ENCODE measurements at places on chromosomes 6 and 20.

GRCh38 chr20:63264519-63264918 is 8.1 kb upstream of the ARFGAP1 start:
- no peak for DNase-seq

DNA sequence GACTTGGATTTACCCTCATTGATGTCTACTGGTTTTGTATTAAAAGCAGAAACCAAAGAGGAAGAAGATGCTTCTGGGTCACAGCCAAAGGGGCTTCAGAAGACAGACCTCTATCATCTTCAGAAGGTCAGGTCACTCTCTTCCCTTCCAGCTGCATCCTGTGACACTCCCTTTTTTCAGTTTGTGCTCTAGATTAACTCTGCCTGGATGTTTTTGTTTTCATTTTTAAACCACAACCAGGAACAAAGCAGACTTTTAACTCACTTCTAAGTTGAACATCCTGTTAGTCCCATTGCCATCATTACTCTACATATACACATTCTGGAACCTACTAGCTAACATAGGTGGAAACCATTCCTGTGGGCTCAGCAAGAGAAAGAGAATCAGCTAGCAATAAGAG is 45.2 kb downstream of the AKIRIN2 start:
- no peak for DNase-seq

DNA sequence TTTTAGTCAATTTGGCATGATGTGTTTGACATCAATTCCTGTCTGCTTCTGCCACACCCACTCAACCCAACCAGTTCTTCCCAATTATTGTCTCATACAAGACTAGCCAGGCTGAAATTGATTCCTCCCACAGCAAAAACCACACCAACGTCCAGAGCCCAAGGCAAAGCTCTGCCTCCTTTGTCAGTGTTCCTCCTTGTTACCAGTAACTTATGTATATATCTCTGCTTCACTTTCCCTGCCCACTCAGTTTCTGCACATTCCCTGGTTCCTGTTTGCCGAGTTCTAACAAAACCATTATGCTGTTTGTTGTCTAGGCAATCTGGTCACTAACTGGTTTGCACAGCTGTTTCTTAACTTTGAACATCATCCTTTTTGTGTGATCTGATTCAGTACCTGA is 547.9 kb upstream of the PTCHD4 start:
- DNase-seq = no peak

DNA sequence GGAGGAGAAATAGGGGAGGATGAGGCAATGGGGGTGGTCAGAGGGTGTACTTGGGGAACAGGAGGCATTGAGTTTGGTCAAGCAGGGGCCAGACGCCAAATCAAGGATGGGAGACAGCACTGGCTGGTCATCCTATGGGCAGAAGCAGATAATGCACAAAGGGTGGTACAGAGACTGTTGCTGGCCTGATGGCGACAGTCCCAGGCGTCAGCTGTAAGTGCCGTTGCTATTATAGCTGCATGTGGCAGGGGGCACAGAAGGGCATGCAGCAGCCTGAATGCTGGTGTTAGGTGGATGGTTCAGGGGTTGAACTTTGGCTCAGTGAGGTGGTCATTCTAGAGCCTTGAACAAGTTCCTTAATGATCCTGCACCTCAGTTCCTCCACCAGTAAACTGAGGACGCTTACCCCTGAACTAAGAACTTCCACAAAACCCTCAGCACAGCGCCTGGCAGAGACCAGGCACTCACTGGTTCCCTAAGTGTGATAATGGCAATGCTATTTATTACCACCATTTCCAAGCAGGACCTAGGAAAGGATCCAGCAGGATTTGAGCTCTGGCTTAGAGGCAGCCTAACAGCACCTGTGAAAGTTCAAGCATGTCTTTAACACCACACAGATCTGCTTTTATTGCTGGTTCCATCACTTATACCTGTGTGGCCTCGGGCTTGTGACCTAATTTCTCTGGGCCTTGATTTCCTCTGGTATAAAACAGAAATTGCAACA is 162.7 kb downstream of the INSM1 start:
- no peak for DNase-seq

DNA sequence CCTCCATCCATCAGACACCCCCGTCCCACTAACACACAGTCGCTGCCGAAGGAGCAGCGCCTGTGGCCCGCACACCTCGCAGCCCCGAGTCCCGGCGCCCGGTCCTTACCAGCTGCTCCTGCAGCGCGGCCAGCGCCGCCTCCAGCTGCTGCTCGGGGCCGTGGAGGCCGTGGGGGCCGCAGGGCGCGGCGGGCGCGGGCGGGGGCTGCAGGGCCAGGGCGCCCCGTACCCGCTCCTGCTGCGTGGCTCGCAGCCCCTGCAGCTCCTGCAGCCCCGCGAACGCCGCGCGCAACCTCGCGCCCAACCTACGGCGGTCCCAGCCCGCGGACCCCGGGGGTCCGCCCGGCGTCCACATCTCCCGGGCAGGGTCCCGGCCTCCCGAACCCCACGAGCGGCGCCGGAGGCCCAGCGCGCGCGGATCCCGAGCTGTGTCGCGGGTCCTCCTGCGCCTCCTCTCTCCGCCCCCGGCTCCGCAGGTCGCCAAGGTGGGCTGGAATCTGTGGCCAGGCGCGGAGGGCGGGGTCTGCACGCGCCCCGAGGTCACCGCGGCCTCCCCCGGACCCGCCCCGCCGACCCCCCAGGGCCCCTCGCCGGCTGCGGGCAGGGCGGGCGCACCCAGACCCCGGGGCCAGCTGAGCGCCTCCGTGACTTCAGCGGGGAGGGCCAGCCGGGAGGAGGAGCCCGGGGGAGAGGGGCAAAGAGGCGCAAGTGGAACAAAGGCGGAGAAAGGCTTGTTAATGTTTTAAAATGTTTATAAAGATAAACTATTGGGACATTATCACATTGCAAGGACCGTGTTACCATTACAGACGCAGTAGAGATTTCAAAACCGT is at the start of gene DACT2:
Gene DACT2 (minus strand): TSS at position 499 of the 833 bp plus-strand sequence. CDS start 144 bp downstream, at position 355.
- no peak for DNase-seq

GRCh38 chr6:157806131-157806855 is 16.8 kb upstream of the SNX9 start:
- DNase-seq = no peak

DNA sequence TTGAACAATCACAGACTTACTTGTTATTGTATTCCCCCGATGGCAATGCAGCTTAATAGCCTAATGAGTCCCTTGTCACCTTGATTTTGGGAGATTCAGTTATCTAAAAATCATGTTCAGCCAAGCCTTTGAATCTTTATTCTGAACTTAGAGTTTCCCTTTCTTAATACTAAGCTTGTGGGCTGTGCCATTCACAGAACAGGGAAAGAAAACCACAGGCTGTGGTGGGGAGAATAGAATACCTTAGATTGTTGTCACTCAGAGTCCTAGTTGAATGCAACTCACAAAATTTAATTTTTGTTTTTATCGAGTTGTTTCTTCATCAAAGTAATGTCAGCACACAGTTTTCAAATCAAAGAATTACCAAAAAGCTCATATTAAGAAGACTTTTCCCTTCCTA is 37.4 kb downstream of the RFPL4B start:
- no peak for DNase-seq

DNA sequence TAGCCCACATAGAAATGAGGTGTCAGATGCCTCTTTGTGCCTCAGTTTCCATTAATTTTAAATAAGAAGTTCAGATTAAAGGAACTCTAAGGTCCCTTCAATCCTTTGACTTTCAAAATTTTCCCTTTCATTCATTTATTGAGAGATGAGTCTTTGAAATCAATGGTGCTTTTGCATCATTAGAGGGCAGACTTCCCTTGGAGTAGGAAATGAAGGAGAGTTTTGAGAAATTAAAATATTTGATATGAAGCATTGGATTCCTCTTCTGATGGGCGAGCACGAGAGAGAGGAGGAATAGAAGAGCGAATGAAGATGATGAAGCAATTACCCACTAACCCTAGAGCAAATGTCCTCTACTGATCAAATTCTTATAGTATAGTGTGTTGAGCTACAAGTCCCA is 105.7 kb downstream of the EDN1 start:
- no peak for DNase-seq

DNA sequence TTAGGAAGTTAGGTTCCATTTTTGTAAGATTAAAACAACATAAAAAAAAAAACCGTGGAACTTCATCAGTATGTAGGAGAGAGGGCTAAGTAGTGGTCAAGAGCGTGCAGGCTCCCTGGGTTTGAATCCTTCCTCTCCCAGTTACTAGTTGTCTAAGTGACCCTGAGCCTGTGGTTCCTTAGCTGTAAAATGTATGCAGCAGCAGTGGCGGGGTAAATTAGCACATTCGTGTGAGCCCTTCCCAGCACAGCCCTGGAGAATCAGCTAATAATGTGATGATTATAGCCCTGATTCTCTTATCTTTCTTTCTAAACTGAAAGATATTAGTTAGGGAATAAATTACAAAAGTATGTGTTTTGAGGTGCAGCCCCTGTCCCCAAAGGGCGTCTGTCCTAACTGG is 32.6 kb downstream of the TM9SF4 start:
- no peak for DNase-seq

DNA sequence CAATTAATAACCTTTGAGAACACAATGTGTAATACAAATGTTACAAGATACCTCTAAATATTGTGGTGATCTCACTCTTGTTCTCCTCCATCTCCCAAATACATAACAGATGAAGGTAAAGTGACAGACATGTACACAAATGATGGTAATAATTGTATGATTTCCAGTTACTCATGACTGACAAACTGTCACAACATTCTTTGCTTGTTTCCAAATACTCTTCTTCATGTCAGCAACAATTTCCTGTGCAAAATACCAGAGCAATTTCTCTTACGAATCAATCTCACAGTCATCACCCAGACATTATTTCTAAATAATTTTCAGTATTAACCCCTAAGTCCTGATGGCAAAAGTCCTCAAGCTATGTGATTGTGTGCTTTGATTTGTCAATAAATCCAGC is 92.9 kb downstream of the RPS12 start:
- DNase-seq = no peak

GRCh38 chr6:34341481-34341971 is 50.9 kb downstream of the NUDT3 start:
- peak; percentile 16 for DNase-seq

- no peak for DNase-seq
These were observed 42.0 kb upstream of the PRDM1 start for GRCh38 chr6:106044151-106044550.

DNA sequence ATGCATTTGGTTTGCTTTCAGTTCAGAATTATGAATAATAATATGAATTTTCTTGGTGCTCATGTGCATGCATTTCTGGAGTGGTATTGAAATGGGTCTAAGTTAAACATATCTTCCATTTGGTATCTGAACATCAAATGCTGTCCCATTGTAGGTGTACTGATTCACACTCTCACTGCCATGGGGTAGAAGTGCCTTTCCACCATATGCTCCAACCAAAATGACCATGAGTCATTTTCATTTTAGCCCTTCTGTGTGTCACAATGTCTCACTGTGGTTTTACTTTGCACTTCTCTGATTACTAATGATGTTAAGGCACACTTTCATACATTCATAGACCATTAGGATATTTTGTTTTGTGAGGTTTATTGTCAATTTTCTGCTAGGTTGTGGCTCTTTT is 211.9 kb downstream of the HAO1 start:
- DNase-seq = no peak

GRCh38 chr6:112800439-112800838 is 453.3 kb downstream of the RFPL4B start:
- no peak for DNase-seq

DNA sequence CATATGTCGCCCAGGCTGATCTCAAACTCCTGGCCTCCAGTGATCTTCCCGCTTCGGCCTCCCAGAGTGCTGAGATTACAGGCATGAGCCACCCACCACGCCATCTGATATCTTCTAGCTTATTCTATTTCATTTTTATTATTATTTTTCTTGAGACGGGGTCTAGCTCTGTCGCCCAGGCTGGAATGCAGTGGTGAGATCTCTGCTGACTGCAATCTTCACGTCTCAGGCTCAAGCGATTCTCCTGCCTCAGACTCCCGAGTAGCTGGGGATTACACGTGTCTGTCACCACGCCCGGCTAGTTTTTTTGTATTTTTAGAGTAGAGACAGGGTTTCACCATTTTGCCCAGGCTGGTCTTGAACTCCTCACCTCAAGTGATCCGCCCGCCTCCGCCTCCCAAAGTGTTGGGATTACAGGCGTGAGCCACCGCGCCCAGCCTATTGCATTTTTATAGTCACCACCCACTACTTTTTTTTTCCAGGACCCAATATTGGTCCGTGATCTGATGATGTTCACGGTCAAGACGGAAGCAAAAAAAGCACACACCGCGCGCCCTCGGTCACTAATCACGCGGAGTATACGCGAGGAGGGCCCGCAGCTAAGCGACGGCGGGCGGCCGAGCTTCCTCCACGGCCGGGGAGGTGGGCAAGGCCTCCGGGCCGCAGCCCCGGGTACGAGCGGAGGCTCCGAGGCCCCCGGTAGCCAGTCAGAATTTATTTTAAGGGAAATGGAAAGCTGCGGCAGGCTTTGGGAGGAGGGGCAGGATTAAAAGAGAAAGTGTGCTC is 1.1 kb upstream of the LSM14B start:
- DNase-seq = no peak

DNA sequence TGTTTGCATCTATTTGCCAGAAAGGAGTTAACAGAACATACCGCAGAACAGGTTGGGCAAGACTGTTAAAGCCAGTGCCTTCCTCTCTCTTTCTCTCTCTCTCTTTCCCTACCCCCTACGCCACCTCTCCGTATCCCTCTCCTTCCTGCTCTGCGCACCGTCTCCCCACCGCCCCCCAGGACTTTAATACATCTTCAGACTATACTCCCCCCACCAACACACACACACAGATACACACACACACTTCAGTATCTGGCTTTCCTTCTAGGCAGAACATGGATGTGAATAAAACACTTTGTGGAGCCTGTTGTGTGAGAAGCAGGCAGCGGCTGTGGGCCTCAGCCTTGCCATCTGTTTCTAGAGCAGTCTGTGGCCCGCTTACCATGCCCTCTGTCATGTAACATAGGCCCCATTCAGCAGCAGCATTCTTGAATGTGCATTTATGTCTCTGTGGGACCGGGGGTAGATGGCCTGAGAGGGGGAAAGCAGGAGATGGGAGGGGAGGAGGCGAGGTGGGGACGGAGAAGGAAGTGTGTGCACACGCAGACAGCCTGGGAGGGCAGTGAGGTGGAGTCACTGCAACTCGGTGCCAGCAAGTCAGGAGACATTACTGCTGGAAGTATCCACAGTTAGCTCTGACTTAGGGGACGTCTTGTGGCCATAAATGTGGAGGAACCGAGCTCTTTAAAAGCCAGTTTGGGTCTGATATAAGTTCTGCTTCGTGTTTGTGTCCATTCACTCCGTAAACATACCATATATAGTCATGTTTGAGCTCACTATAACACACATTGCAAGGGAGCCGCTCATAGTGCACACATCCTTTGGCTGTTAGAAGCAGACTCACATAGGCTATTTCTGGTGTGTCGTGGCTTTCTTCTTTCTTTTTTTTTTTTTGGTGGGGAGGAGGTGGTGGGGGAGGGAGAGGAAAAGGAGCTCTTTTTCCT is 38.4 kb downstream of the RREB1 start:
- DNase-seq = no peak

Data from NCI-H460 (cell line).